NCI-H510A (cell line): ENCODE measurements at places on chromosomes 16 and 17.

DNA sequence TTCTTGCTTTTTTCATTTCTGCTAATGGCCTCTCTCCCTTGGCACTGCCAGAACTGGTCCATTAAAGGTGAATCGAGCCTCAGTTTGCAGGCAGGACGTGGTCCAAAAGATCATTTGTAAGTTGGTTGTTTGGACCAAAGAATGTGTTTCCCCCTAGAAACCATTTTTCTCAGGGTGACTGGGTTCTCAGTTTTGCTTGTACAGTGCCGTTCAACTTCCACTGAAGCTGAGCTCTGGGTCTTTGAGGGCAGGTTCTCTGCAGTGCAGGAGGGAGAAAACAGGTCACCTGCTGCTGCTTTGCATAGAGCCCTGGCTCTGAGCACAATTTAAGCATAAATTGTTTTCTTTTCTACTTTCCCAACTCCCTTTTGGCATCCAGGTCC lies 9.0 kb upstream of the AMZ2 start:
- DNase-seq, result no peak

DNA sequence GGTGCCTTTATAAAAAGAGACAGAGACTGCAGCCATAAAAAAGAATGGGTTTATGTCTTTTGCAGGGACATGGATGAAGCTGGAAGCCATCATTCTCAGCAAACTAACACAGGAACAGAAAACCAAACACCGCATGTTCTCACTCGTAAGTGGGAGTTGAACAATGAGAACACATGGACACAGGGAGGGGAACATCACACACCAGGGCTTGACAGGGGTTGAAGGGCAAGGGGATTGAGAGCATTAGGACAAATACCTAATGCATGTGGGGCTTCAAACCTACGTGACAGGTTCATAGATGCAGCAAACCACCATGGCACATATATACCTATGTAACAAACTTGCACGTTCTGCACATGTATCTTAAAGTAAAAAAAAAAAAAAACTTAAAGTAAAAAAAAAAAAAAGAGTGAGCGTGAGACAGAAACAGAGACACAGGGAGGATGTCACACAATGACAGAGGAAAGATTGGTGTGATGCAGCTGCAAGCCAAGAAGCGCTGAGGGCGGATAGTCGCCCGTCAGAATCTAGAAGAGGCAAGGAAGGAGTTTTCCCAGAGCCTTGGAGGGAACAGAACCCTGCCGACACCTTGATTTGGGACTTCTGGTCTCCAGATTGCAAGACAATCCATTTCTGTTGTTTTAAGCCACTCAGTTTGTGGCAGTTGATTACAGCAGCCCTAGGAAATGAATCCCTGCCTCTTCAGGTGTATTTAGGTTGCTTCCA lies 27.4 kb upstream of the TNS4 start:
- DNase-seq, result no peak

DNA sequence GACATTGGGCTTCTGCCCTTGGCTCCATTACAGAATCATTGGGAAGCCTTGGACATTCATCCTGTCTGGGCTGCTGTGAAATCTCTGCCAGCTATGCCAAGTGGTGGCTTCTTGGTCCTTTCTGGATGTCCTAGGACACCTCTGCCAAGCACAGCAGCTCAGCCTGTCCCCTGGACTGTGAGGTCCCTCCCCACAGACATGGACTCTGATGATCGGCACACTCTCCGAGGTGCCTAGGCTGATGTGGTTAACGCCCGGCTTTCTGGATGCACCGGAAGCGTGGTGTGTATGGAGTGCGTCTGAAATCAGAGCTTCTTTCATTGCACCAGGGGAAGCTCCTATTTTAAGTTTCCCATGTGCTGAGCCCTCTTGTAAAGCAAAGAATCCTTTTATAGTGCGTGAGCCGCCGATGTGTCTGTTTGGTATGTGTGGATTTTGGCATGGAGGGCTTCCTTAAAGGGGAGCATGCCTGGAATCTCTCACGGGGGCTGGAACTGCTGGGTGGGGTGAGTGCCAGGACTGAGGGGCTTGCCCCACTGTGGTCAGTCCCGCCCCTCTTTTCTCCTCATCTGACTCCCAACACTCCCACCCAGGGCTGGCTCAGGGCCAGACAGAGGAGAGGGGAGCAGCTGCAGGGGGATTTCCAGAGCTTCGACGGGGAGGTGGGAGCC lies 7.0 kb upstream of the ARHGAP23 start:
- no peak for DNase-seq

- no peak for DNase-seq
Measured at GRCh38 chr17:47896672-47897490, 845 bp downstream of the SP2 start.

DNA sequence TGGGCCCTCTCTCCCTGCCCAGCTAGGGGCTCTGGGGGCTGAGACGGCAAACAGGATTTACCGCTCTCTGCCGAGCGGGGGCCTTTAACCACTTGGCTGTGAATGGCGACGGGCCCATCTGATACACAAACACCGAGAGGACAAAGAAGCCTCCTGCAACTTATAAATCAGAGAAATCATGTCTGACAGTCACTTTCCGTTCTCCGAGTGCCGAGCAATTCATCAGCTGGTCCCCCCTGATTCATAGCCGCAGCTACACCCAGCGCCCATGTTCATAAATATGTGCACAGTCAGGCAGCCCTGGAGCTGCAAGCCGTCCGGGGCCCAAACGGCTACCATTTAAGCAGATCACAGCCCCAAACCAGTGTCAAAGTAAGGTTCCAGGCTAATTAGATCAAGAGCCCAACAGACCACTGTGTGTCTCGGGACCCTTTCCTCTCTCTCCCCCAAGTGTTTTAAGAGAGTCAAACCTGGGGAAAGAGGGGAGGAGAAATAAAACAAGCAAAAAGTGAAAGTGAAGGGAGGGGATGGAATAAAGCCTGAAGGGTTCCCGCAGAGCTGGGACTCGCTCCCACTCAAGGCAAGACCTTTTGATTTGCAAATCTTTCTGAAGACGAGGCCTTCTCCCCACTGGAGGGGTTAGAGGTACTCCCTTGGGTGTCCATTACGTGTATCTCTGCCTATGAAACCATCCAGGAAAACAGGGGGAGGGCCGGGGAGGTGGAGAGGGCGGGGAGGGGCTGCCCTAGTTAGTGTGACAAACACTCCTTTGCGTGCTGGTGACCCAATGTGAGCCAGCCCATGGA lies 154.7 kb downstream of the C16orf78 start:
- DNase-seq, result no peak

- peak; percentile 24 for DNase-seq
Measured at GRCh38 chr16:83666449-83666848, 141.3 kb upstream of the HSBP1 start.

DNA sequence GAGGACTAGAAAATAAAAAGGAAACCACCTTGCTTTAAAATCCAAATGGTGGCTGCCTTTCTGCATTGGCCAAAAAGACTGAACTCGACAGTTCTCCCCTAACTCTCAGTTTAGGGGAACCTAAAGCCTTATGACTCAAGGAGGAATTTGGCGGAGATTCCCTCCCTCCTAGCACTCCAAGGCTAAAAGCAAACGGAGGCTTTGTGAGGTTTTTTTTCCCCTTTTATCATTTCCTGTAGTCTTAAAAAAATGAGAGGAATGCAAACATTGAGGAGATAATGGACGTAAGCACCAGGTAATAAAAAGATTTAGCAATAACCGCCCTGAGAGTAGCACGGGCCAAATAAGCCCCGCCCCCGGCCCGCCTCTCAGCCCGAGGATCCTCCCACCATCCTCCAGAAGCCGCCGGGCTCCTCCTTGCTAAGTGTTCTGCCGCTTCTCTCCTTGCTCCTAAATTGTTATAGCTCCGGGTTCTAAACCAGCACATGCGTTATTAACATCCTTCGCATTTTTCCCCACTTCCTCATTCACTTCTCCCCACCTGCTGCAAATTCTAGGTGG lies 5.8 kb upstream of the KIFC3 start:
- DNase-seq, result peak; percentile 26

DNA sequence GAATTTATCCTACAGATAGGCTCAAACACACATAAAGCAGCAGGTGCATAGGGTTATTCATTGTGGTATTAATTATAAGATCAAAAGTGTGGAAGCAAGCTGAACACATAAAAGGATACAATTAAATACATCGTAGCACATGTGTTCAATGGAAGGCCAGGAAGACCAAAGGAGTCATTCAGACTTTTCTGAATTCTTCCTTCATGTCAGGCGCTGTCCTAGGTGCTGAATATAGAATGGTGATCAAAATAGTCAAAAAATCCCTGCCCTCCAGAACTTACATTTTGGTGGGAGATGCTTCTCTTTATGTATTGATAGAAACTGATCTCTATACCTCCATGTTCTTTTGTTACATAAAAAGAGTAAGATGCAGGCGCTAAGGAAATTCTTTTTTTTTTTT lies 439.0 kb upstream of the ASIC2 start:
- no peak for DNase-seq

GRCh38 chr17:17343160-17343735 lies 40.1 kb downstream of the NT5M start:
- DNase-seq, result no peak

GRCh38 chr17:79933863-79934652 lies 94.8 kb upstream of the CBX4 start:
- no peak for DNase-seq

- DNase-seq, result no peak
Measured at GRCh38 chr17:31078290-31078689, 16.5 kb upstream of the NF1 start.

GRCh38 chr17:69046121-69046807 lies 14.5 kb downstream of the ABCA9 start:
- no peak for DNase-seq

GRCh38 chr17:57662644-57663308 lies 82.3 kb downstream of the CCDC182 start:
- DNase-seq, result peak; percentile 99
